Regular cardiac myocyte (primary cell): ENCODE measurements at places on chromosomes 3 and 15. TPM values are rescaled to one million over a fixed set of nuclear protein-coding genes. Genes with fewer than 3 reads are reported as not detected.

GPR176 gene
- total RNA-seq, result 136 and 250 TPM in 2 replicates

PP2D1 gene
- not detected in 2 replicates for total RNA-seq

FBXW12 gene
- total RNA-seq, result 0.28 TPM in 1 of 2 replicates, not detected in the other

XCR1 gene
- not detected in 2 replicates for total RNA-seq

ATP13A4 gene
- total RNA-seq, result 0.19 and 0.56 TPM in 2 replicates

KLF15 gene
- total RNA-seq, result 0.38 and 1.7 TPM in 2 replicates

PLCB2 gene
- under 0.01 and 0.38 TPM in 2 replicates for total RNA-seq

IL5RA gene
- total RNA-seq, result not detected in 2 replicates

NECTIN3 gene
- 61.5 and 67.1 TPM in 2 replicates for total RNA-seq

DNAJB8 gene
- not detected in 2 replicates for total RNA-seq

AQP9 gene
- total RNA-seq, result under 0.01 TPM in 1 of 2 replicates, not detected in the other

ASB14 gene
- total RNA-seq, result not detected in 2 replicates
